ENCODE measurements at places on chromosomes 1 and 21.

GRCh38 chr1:218946147-218946546 is 227.5 kb upstream of the LYPLAL1 start:
- no peak for DNase-seq

GRCh38 chr1:107858323-107858722 is 106.7 kb downstream of the VAV3 start:
- no peak for DNase-seq

DNA sequence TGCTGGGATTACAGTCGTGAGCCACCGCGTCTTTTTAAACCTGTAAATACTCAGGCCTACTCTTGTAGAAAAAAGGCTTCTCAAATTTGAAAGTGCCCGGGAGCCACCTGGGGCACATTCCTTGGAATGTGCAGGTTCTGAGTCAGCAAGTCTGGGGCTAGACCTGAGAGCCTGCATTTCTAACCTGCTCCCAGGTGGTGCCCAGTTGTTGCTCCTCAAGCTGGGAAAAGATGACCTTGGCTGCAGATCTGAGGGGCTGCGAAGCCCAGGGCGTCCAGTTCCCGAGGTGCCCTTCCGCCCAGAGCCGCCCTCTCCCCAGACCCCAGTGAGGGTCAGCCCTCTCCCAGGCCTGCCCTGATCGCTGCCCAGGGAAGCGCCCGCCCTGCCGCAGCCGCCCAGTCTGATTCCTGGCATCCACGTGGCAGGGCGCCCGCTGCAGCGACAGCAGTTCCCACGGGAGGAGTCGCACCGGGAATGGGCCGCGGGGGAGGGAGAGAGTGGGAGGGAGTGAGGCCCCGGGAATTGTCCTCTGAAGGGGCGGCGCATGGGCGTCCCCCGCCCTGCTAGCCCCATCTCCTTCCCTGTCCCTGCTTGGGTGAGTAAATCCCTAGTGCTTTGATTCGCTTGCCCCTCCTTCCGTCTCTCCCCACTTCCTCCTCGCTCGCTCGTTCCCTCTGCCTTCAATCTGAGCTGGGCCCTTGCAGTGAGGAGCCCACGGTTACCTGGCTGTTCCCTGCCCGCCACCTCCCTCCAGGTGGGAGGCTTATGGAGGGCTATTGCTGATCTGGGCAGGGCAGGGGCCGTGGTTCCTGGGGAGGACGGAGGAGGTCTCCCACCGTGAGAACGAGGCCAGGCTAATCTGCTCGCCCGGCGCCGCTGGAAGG is 18.8 kb upstream of the TENT5B start:
- no peak for DNase-seq

GRCh38 chr1:6600410-6601048 is 2.1 kb downstream of the KLHL21 start:
- no peak for DNase-seq

- DNase-seq, result no peak
Measured at GRCh38 chr21:17537299-17537698, 24.5 kb downstream of the CXADR start.

DNA sequence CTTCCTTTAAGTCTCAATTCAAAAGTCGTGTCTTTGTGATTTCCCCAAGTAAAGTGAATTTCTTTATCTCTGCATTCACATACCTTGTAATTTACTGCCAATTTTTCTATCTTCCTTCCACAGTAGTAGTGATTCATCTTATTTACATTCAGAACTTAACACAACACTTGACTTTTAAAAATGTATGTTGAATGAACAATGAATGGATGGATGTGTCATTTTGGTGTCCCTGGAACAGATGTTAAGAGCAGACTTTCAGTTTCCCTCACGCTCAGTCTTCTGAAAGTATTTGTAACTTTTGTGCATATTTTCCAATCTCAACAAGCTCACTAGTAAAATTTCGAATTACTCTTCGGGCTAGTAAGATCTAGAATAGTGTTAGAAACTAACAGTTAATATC is 352.0 kb downstream of the HHIPL2 start:
- DNase-seq, result no peak

- no peak for DNase-seq
Measured at GRCh38 chr1:60569189-60569588, 495.6 kb upstream of the C1orf87 start.

- no peak for DNase-seq
Measured at GRCh38 chr1:234633246-234634003, 23.4 kb upstream of the IRF2BP2 start.

GRCh38 chr1:49323925-49324540 is 547.3 kb upstream of the BEND5 start:
- no peak for DNase-seq

DNA sequence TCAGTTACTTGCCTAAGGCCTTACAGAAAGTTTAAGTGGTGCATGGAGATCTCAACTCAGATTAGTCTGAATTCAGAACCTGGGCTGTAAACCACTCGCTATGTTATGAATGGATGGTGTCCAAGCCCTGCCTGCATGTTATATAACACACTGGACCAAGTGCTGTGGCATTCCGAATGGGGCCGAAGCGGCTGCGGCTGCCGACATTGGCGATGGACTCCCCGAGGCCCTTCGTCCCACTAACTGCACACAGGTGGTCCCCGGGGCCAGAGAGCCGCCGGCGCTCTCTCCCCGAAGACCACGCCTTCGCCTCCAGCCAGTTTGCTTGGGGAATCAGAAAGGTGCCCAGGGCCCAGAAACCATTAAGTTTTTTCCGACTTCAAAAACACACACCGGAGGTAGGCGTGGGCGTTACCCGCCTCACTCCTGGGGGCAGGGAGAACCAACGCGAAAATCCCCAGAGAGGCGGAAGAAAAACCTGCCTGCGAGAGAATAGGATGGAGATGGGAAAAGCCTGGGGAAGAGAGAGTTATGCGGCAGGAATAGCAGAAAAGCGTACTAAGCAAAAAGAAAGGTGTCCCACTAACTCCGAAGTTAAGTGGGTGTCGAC is 579 bp upstream of the TENT5C start:
- no peak for DNase-seq

DNA sequence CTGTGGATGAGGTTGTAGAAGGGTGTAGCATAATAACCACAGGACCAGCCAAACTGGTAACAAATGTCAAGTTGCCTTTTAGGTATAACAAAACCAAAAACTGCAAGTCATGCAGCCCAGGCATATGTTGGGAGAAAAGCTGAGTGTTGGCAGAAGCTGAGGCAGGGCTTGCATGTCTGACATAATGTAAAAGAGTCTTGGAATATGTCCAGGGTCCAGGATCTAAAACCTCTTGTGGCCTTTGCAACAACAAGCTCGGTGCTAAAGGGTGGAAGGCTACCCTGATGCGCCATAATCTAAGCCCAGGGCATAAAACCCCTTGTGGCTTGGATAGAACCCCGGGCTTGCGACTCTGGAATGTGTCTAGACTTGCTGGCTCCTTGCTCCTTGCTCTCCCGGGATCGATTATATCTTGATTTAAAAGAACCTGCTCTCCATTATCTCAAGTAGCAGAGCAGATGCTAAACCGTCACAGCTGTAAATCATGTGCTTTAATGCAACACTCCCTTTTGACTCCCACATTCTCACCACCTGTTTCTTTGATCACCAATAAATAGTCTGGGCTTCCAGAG is 26.5 kb upstream of the SLC35A3 start:
- DNase-seq, result no peak

DNA sequence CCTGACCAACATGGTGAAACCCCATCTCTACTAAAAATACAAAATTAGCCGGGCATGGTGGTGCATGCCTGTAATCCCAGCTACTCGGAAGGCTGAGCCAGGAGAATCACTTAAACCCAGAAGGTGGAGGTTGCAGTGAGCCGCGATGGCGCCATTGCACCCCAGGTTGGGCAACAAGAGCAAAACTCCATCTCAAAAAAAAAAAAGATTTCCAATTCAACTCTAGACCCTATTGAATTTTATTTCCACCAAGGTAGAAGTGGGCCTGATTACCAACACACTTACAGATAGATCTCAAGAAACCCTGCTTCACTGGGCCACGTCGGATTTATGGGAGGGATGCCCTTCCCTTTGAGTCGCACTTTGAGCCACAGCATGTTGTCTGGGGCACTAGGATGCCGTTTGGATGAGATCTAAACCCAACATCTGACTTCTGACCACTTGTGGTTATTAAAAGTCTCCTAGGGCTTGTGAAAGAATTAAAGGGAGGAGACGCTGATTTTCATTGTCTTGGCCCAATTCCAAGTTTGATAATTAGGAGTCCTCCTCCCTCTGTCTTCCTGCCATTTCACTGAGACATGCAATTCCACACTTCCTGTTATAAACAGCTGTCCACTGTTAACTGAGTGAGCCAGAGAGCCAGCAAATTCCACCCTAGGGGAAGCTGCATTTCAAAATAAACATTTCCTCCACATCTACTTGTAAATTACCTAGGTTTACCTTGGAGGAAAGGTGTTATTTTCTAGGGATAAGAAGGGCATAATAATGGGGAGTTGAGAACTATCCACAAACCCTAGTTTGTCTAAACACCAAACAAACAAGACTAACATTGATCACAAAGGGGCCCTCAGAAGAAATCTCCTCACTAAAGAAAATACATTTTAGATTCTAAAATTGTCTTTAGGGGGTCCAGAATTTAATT is 5.2 kb upstream of the RERE start:
- peak; percentile 77 for DNase-seq

DNA sequence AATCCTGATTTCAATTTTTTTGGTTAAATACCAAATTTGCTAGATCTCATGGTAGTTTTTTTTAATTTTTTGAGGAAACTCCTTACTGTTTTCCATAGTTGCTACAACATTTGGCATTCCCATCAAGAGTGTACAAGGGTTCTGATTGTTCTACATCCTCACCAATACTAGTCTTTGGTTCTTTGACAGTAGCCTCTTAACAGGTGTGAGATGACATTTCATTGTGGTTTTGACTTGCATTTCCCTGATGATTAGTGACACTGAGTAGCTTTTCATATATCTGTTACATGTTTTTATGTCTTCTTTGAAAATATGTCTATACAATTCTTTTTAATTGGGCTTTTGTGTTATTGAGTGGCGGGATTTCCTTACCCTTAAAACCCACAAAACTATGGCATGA is 20.9 kb upstream of the RGS13 start:
- no peak for DNase-seq

DNA sequence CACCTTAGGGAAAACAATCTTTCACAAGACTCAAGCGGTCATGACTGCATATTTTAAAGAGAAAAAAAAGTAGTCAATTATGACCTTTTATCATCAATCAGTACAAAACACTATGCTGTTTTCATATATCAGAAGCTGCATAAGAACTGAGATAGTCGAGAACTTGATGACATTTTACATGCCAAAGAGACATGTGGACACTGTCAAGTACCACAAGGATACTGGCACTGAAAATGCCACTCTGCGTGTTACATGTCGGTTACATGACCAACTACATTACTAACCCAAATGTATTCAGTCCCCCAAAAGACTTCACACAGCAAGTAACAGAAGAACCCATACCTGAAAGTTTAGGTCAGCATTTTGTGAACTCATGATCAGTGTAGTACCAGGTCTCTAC is 975.0 kb upstream of the ADGRL4 start:
- no peak for DNase-seq

DNA sequence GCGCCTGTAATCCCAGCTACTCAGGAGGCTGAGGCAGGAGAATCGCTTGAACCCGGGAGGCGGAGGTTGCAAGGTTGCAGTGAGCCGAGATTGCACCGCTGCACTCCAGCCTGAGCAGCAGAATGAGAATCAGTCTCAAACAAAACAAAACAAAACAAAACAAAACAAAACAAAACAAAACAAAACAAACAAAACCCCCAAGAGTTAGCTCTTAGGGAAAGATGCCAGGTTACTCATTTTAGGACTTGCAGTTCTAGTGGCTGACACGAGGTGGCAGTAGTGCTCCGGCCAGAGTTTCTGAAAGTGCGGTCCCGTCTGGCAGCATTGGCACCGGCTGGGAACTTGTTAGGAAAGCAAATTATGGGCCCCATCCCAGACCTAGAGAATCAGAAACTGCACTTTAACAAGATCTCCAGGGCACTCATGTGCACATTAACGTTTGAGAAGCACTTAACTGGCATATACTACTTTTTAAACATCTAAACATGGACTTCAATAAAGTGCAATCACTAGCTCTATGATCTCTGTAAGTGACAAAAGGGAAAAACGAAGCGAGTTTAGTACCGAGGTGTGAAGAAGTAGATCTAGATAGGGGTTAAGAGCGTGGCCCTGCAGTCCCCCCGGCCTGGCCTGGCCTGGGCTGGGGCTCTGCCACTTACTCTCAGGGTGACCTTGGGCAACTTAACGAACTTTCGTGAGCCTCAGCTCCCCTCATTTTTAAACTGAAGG is 41.9 kb upstream of the TNFRSF1B start:
- DNase-seq, result peak; percentile 25

- no peak for DNase-seq
Measured at GRCh38 chr21:44530903-44531605, 8.9 kb downstream of the KRTAP10-1 start.

GRCh38 chr21:44005071-44005470 is 7.0 kb upstream of the TRAPPC10 start:
- no peak for DNase-seq

GRCh38 chr1:58950897-58951296 is 167.1 kb upstream of the JUN start:
- DNase-seq, result no peak

GRCh38 chr1:204871405-204872037 is 859 bp downstream of the NFASC start:
- DNase-seq, result no peak

DNA sequence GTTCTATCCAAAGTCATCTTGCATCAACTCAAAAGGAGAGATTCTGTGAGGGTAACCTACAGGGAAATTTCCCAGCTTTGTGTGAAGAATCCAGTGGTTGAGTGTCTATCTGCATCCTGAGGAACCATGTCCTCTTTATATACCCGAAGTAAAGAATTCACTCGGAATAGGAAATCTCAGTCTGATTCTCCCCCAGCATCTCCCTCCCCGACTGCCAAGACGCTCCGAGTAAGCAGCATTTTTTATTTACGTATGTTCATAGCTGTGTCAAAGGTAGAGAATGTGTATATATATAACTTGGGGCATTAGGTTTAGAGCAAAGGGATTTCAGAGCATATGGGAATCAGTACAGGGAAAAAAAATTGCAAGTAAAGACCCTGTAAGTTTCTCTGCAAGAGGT is 170.2 kb downstream of the SYT2 start:
- no peak for DNase-seq

DNA sequence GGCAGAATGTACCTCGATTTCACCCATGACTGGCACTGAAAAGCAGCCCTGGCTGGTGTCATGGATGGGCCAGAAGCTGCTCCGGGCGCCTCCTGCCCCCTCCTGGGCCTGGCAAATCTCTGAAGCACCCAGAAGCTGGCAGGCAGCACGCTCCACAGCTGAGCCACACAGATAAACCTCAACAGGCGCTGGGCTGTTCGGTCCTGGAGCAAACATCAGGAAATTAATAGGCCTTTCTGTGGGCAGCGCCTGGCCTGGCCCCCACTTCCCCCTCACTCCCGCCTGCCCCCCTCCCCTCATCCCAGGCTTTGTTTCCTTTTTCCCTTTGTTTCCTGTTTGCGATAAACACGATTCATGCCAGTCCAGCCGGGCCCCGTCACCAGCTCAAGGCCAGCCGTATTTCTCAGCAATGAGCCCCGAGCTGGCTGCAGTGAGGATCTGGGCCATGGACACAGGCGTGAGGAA is 20.1 kb upstream of the DISP3 start:
- no peak for DNase-seq

GRCh38 chr1:8578132-8578877 is 239.1 kb downstream of the RERE start:
- no peak for DNase-seq

All from NCI-H2081 (cell line).